ENCODE measurements at places on chromosomes 1 and 21. TPM values are rescaled to one million over a fixed set of nuclear protein-coding genes. Genes with fewer than 3 reads are reported as not detected.

Gene LCE3E
- total RNA-seq, result not detected

Gene S100A7
- total RNA-seq, result not detected

Gene KRTAP13-2
- not detected for total RNA-seq

Gene CA6
- total RNA-seq, result not detected

Gene ORC1
- 5.8 TPM for total RNA-seq

Gene HES4
- 0.35 TPM for total RNA-seq

Gene PLA2G2F
- not detected for total RNA-seq

Gene MTARC1
- total RNA-seq, result 1.8 TPM

Gene MRPS6
- total RNA-seq, result 37.2 TPM

Gene KLHDC9
- total RNA-seq, result 4.0 TPM

Gene MXRA8
- 384 TPM for total RNA-seq

Gene KRTAP21-2
- total RNA-seq, result not detected

Gene GNG12
- 140 TPM for total RNA-seq
